Osteocyte (in vitro differentiated cells): ENCODE measurements at places on chromosomes 5 and 9. TPM values are rescaled to one million over a fixed set of nuclear protein-coding genes. Genes with fewer than 3 reads are reported as not detected.

CCNI2 gene
- not detected in 2 replicates for total RNA-seq

PITX1 gene
- 0.13 TPM in 1 of 2 replicates, not detected in the other for total RNA-seq

FBXL7 gene
- 28.0 and 28.4 TPM in 2 replicates for total RNA-seq

ENTR1 gene
- total RNA-seq: 54.8 and 57.9 TPM in 2 replicates

ARID3C gene
- total RNA-seq: not detected in 2 replicates

SCAI gene
- total RNA-seq: 7.8 and 8.6 TPM in 2 replicates

FREM1 gene
- total RNA-seq: 2.1 and 2.2 TPM in 2 replicates

SNX24 gene
- total RNA-seq: 7.0 and 10.2 TPM in 2 replicates

FAM53C gene
- 45.6 and 45.7 TPM in 2 replicates for total RNA-seq

LECT2 gene
- not detected in 2 replicates for total RNA-seq

GFRA3 gene
- 0.18 TPM in 1 of 2 replicates, not detected in the other for total RNA-seq

TSSK1B gene
- 0.21 and 0.42 TPM in 2 replicates for total RNA-seq

ADRB2 gene
- total RNA-seq: 6.6 and 7.1 TPM in 2 replicates

PROB1 gene
- total RNA-seq: 1.5 and 1.6 TPM in 2 replicates

ZNF366 gene
- total RNA-seq: not detected in 2 replicates

FAXDC2 gene
- total RNA-seq: 23.7 and 25.7 TPM in 2 replicates

SPATA31C1 gene
- total RNA-seq: not detected in 2 replicates

PANK3 gene
- total RNA-seq: 70.8 and 73.3 TPM in 2 replicates

C6 gene
- not detected in 2 replicates for total RNA-seq
